ENCODE measurements at places on chromosomes 11 and 22. TPM values are rescaled to one million over a fixed set of nuclear protein-coding genes. Genes with fewer than 3 reads are reported as not detected.

DNA sequence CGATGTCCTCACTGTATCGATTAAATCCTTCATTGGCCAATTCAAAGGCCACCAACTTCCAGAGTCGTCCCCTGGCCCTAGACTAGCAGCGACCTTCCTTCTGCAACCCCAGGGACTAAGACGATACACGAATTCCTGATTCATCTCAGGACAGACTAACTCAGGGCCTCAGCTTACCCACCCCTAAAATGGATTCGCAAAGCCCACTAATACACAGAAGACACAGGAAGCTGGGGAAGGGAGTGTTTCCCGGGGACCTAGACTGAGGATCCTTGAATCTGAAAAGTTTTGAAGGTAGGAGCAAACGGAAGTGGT is 509 bp downstream of the LAMTOR1 start:
- DNase-seq, result no peak

GRCh38 chr11:119785131-119785530 is 56.1 kb upstream of the NECTIN1 start:
- no peak for DNase-seq

DNA sequence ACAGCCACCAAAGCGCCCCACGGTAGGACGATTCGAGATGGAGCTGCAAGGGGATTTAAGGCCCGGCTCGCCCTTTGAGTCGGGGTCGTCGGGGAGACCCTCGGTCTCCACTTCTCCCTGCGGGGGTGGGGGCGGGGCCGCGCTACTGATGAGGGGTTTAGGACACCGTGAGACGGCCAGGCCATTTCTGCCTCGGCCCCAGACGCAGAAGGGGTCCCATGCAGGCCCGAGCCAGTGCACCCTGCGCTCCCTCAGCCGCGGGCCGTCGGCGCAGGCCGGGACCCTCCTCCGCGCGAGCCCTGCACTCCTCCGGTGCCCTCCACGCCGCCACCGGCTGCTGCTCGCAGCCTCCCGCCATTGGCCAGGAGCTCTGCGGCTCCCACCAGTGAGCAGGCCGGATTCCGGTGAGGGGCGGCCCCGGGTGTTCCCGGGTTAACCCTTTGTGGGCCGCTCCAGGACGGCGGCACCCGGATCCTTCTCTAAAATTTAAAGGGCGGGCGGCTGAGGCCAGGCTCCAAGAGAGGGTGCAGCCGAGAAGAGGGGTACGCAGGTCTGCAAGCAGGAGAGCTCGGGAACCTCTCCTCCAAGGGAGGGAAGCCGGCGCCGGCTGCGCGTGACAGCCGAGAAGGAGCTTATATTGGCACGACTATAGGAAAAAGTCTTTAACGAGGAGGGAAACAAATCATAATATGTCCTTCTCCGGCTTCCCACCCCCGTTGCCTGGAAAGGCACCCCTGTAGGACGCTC is 18.0 kb downstream of the CREB3L1 start:
- DNase-seq, result peak; percentile 50

- DNase-seq, result no peak
These were observed 83.6 kb downstream of the PIWIL4 start for GRCh38 chr11:94650756-94651155.

DNA sequence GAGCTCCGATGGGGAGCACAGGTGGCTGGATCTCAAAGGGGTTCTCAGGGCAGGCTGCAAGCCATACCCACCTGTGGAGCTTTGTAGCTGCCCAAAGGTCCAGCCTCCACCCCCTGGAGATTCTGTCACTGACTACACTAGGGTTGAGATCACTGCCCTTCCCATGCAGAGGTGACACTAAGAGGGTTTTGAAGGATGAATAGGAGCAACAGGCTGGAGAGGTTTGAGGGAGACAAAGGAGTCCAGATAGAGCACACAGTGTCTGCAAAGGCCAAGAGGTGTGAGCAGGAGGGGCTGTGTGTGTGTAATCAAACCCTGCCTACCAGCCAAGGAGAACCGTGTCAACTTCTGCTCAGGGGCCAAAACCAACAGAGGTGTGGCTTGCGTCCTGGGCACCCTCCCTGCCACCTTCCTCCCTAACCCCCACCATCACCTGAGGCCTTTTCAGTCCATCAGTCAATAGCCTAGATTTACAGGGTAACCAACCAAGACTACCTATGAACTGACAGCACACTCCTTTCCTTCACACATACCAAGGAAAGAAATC is 43.0 kb upstream of the WNT11 start:
- DNase-seq, result no peak

GRCh38 chr11:79508461-79508860 is 67.6 kb upstream of the TENM4 start:
- no peak for DNase-seq

DNA sequence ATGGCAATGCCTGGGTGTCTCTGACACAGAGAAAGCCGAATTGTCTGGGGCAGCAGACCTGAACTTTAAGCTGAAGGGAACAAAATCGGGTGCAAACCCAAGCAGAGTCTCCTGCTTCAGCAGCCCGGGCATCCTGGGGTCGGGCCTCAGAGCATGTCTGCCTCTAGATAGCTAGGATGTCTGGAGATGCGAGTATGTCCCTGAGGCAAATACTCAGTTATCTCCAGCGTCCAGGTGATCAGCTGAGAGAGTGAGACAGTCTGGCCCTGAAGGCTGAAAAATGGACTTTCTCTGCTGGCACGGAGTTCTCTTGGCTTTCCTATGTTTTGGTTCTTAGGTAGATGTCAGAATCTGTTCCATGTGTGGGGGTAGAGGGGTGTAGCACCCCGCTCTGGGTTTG is 3.3 kb downstream of the ADAMTS8 start:
- DNase-seq, result no peak

DNA sequence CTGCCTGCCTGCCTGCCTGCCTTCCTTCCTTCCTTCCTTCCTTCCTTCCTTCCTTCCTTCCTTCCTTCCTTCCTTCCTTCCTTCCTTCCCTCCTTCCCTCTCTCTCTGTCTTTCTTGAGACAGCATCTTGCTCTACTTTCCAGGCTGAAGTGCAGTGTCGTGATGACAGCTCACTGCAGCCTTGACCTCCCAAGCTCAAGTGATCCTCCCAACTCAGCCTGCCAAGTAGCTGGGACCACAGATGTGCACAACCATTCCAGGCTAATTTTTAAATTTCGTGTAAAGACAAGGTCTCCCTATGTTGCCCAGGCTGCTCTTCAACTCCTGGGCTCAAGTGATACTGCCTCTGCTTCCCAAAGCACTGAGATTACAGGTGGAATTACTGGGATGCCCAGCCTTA is 328.2 kb upstream of the SORL1-AS1 start:
- DNase-seq, result no peak

DNA sequence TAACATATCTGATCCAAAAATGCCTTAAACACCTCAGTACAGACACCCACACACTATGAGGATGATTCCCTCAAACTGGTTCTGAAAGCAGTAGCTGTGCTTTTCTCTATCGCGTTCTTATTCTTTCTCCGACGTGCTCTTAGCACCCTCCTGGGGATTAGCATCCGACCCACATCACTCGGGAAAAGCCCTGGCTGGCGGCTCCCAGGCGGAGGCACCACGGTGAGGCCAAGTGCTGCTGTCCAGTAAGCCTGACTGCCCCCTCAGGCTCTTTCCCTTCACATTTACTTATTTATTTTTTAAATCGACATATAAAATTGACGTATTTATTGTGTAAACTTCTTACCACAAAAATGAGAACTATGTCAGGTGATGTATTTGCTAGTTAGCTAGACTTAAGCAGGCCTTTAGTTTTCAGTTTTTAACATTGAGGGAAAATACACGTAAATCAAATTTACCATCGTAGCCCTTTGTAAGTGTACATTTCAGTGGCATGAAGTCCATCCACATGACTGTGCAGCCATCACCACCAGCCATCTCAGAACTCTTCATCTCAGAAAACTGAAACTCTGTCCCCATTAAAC is 19.2 kb downstream of the TBX1 start:
- no peak for DNase-seq

- DNase-seq, result no peak
These were observed 43.0 kb upstream of the RTL6 start for GRCh38 chr22:44540756-44541670.

The RFPL2 gene
- not detected for polyA plus RNA-seq

The RBMXL2 gene
- not detected for polyA plus RNA-seq

All from naive B cell (primary cell).